ENCODE measurements at places on chromosomes 11 and 22.
A peak's percentile ranks its signal among the peaks of the same experiment; 100 is the strongest.

DNA sequence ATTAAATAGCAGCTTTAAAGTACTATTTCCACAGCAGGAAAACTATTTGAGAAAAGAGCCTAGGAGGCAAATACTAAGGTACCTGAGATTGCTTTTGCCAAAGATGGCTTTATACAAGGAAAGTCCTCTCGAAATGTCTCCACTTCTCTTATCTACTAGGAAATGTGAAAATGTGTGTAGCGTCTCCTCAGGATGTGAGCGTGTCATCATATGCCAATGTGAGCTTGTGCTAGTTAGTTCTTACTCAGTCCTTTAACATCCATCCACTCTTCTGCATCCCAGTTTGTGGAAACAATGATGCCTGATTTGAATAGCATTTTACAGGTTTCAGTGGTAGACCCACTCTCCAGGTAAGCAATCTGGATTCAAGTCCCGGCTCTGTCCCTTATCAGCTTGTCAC is 421.0 kb downstream of the DYNC2H1 start:
- DNase-seq = no peak

- DNase-seq = peak; percentile 43
Observed at GRCh38 chr22:24333301-24333700, 62.7 kb downstream of the SPECC1L start.

GRCh38 chr22:46410291-46410808 is 74.8 kb downstream of the TRMU start:
- DNase-seq = no peak

DNA sequence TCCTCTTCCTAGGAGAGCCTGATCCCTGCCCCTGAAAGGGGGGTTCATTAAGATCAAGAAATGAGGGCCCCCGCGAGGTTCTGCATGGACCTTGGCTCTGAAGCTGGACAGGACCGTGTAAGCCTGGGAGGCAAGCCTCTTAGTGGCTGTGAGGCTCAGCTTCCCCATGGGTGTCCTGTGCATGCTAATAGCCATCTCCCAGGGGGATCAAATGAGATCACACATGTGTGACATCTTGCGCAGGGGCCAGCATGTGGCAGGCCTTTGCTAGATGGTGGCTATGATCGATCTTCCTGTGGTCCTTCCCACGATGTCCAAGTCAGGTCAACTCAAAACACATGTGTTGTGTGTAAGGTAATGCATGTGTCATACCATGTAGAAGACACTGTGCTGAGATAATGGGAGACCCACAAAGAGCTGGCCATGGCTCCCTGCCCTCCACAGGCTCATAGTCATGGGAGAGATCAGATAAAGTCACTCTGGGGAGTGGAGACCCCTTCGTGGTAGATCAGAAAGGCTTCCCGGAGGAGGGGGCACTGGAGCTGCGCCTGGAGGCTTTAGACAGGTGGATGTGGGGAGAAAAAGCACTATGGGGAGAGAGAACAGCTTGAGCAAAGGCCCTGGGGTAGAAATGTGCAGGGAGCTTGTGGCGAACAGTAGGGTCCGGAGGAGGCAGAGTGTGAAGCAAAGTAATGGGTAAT is 3.7 kb downstream of the RAC2 start:
- no peak for DNase-seq

GRCh38 chr11:2316169-2316962 is 14.6 kb downstream of the TSPAN32 start:
- DNase-seq = no peak

- peak; percentile 97 for DNase-seq
Observed at GRCh38 chr22:45246060-45246985, 5.6 kb upstream of the KIAA0930 start.

DNA sequence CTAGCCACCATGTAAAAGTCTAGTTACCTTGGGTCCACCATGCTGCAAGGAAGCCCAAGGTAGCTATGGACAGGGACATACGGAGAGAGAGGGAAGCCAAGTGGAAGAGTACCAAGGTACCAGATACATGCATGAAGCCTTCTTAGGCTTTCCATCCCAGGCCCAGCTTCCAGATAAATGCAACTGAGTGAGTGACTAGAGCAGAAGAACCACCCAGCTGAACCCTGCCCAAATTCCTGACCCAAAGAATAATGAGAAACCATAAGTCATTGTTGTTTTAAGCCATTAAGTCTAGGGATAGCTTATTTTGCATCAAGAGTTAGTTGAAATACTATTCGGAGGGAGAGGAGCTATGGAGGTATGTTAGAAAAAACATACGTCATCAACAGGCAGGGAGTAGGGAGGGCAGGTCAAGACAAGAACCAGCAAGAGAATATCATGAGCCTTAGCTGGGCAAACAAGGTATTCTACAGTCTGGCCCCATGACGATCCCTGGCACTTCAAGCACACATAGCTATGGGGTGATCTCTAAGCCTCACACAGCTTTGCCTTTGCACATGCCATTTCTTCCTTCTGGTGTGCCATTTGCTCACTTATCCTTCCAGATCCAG is 36.5 kb upstream of the APLNR start:
- DNase-seq = no peak

DNA sequence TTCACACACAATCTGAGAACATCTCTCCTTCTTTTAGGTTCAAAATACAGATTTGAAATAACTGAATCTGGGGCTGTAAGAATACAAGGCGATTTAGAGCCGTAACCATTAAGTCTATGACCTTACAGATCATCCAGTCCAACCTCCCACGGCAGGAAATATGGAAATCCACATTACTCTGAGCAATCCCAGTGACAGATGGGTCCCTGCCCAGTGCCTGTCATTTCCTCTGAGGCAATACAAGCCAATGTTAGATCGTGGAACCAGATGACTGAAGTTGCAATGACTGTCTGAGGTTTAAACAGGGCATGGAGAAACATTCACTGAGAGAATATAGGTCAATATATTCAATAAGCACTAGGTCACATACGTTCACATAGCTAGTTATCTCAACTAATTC is 77.4 kb upstream of the OR5AK2 start:
- DNase-seq = no peak

DNA sequence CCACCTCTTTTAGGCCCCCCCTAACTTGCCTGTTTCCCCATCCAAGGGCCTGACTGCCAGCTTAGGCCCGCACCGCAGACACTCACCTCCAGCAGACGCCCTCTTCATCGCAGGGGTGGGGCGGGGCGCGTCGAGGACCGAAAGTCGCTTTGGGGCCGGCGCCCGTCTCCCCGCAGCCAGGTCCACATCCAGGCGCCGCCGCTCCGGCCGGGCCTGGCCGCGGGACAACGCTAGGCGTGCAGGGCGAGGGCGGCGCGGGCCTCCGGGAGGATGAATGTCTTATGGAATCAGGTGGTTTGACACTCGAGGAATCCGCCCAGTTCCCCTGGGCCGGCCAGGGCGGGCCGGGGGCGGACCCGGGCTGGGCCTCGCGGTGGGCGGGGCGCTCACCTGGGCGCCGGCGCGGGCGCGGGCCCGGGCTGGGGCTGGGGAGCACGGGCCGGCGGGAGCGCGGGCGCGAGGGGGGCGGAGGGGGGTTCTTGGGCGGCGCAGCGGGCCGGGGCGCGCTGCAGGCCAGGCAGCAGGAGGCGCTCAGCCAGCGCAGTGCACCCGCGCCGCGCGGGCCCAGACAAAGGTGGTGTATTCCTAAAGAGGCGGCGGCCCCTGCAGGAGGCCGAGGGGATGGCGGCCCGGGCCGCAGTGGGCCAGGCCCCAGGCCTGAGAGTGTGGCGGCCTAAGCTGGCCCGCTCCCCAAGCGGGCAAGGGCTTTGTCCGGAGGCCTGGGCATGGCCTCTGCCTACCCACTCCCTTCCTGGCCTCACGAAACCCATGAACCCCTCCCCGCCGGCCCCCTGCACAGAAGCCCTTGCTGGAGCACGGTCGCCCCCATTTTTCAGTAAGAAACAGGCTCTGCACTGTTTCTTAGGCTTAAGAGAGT is 177.6 kb downstream of the IGLL1 start:
- no peak for DNase-seq
